Stimulated activated naive CD8-positive, alpha-beta T cell treated with anti-CD3 and anti-CD28 coated beads, Interleukin-15, Interleukin-2, amounts not matched to agents 100 U/mL and 50 U/mL, for 24 hours (primary cell): ENCODE measurements at places on chromosomes 6 and 20.

GRCh38 chr20:64206614-64207013 is 42.4 kb downstream of the MYT1 start:
- DNase-seq, result no peak

DNA sequence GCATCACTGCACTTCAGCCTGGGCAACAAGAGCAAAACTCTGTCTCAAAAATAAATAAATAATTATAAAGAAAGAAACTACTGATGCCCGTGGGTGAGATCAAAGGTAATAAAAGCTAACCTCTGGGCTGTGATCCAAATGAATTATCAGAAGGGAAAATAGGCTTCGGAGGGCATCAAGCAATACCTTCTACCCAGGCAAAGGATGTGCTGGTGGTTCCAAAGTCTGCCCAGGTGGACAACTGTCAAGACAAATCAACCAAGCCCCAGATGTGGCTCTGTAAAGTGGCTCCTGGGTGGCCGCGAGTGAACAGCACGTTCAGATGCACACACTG is 95.6 kb downstream of the SCML4 start:
- no peak for DNase-seq

- DNase-seq, result no peak
Observed at GRCh38 chr6:42448927-42449659, 2.6 kb downstream of the TRERF1 start.

- peak; percentile 6 for DNase-seq
Observed at GRCh38 chr6:7697820-7698623, 27.9 kb upstream of the BMP6 start.

DNA sequence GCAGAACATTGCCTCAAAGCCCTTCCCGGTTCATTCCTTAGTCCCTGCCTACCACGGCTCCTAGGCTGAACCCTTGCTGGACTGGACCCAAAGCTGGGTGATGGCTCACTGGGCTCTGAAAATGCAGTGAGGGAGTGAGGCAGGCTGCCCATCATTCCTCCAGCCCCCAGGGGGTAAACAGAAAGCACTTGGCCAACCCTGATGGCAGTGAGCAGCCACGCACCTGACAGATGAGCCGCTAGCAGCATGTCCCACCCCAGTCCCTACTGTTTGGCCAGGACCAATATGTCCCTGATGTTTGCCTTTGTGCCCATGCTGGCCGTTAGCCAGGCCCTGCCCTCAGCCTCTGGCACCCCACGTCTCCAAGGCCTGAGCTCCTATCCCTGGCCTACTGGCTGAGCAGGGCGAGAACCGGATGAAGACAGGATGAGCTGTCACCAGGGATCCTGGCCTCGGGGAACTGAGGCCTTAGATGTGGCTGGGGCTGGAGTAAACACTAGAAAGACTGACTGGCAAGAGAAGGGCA is 19.4 kb upstream of the BAK1 start:
- DNase-seq, result no peak

DNA sequence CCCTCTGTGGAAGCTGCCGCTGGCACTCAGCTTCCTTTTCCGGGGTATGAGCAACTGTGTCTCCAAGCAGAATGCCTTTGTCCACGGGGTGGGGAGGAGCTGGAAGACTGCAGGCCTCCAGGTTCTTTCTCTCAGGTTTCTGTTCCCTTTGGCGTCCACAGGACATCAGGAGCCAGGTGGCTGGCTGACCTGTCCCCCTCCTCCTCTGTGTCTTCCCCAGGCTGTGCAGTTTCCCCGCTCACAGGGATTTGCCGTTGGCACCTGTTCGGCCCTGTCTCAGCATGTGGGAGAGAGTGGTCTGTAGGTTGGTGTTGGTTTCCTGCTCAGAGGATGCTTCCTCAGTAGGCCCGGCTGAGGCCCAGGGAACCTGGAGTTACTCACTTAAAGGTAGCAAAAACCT is 43.5 kb downstream of the CDS2 start:
- DNase-seq, result no peak

DNA sequence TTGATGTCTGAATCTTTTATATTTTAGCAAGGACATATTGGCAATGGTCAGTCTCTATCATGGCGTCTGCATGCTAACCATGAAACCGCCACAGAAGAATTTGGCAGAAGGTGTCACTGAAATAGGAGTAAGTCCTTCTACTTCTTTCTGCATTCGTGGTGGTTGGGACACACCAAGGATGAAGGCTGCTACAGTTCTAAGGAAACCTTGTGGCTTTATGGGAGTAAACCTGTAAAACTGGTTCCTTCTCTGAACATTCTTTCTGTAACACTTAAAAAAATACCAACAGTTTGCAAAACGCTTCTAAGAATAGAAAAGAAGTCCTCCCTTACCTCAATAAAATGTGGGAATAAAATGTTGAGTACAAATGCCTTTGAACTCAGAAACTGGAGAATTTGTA is 195.3 kb downstream of the SLC24A3 start:
- no peak for DNase-seq

GRCh38 chr20:48845721-48846306 is 18.0 kb upstream of the PREX1 start:
- DNase-seq, result no peak

GRCh38 chr20:48932375-48932941 is 10.9 kb downstream of the ARFGEF2 start:
- DNase-seq, result no peak

- DNase-seq, result no peak
Observed at GRCh38 chr20:50680105-50680960, 11.0 kb downstream of the RIPOR3 start.
